ENCODE measurements at places on chromosomes 12 and 14. TPM values are rescaled to one million over a fixed set of nuclear protein-coding genes. Genes with fewer than 3 reads are reported as not detected.

- no peak overlapping the region for H3K4me3 ChIP-seq
- H3K4me1 ChIP-seq, result no peaks in the 10 kb centered on the region
- DNase-seq, result no peak
- no peak overlapping the region for H3K27ac ChIP-seq
- H3K27me3 ChIP-seq, result no peaks in the 10 kb centered on the region
- peaks cover 3% of the 10 kb centered on the region for H3K36me3 ChIP-seq
Measured at GRCh38 chr14:70735043-70735442, 74.3 kb downstream of the MAP3K9 start.

- DNase-seq, result no peak
- H3K4me3 ChIP-seq, result peak overlapping the region; percentile 64
- H3K36me3 ChIP-seq, result no peaks in the 10 kb centered on the region
- H3K27ac ChIP-seq, result no peak overlapping the region
- peaks cover 50% of the 10 kb centered on the region for H3K27me3 ChIP-seq
Measured at GRCh38 chr12:132597333-132598316, 12.8 kb downstream of the LRCOL1 start.

DNA sequence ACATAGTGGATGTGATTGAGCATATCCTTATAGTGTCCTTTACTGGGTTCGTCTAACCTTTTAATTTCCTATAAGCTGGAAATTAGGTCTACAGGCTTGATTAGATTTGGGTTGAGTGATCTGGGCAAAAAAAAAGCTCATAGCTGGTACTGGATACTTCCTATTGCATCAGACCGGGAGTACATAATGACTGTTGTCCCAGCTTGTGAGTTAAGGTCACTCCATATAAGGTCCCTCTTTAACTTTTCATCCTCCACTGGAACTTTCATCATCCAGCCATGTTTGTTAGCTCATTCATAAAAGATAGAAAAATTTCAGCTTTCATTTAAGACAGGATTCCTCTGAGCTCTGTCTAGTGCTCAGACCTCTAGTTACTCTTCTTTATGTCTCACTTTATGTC lies 80.8 kb downstream of the C14orf132 start:
- H3K4me3 ChIP-seq, result no peak overlapping the region
- DNase-seq, result no peak
- no peak overlapping the region for H3K27ac ChIP-seq
- peaks cover 23% of the 10 kb centered on the region for H3K27me3 ChIP-seq

- H3K4me3 ChIP-seq, result no peak overlapping the region
- peaks cover 22% of the 10 kb centered on the region for H3K4me1 ChIP-seq
- no peak for DNase-seq
- peaks cover 14% of the 10 kb centered on the region for H3K36me3 ChIP-seq
Measured at GRCh38 chr14:61578745-61579144, 116.6 kb upstream of the HIF1A start.

Gene EPS8
- 1.4 TPM for total RNA-seq

Gene SPTSSA
- 15.5 TPM for total RNA-seq
